ENCODE measurements at places on chromosomes 4 and X.

DNA sequence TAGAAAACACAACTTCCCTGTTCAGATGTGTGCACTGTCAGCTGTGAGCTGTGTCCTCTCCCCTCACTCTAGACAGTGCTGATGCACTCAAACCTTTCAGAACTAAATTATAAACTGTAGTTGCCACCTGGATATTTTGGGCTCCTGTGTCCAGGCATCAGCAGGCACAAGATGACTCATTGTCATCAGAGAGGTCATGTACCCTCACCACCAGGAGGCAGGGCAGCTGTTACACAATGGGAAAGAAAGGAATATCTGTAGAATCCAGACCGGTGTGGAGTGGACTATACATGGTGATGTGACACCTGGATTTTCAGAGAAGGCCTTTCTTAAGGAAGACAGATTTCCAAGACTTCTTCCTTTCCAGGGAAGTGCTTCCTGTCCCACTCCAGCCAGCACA lies 854.4 kb upstream of the AGA start:
- DNase-seq = no peak

GRCh38 chr4:24598025-24598424 lies 13.7 kb upstream of the DHX15 start:
- DNase-seq = no peak

DNA sequence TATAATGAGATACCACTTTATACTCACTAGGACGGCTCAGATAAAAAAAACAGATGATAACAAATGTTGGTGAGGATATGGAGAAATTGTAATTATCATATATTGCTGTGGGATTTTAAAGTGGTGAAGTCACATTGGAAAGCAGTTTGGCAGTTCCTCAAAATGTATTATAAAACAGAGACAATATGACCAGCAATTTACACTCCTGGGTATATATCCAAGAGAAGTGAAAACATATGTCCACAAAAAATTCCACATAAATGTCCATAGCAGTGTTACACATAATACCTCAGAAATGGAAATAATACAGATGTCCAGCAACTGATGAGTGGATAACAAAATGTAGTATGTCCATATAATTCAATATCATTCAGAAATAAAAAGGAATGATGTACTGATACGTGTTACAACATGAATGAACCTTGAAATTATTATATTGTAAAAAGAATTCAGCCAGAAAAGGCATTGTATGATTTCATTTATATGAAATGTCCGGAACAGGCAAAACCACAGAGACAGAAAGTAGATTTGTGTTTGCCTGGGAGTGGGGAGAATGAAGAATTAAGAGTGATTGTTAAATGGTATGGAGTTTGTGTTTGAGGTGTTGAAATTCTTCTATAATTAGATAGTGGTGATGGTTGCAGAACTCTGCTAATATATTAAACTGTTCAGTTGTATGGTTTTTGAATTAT lies 220.9 kb downstream of the SLC7A11 start:
- DNase-seq = no peak

DNA sequence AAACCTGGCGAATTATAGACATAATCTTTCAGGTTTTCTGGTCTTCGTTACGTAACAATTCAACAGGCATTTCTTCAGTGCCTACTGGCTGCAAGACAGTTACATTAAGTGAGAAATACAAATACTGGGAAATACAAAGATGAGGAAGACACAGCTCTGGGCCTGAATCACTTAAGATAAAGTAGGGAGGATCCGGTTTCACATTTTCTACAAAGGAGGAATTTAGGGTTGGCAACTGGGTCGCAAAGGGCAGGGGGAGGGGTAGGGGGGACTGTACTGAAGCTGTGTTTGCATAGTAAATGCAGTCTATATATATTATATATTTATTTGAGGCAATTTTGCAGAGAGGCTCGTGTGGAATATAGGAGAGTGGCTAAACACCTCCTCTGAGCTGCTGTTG lies 107.4 kb downstream of the MAML3 start:
- DNase-seq = no peak

- DNase-seq = no peak
Measured at GRCh38 chr4:5517372-5517771, 191.0 kb downstream of the EVC2 start.
